Vagina (tissue), 2 donors: ENCODE measurements at places on chromosomes 4 and X. TPM values are rescaled to one million over a fixed set of nuclear protein-coding genes. Genes with fewer than 3 reads are reported as not detected.

SRPX2 gene
- 50.6 TPM for total RNA-seq

CDKL5 gene
- total RNA-seq = 9.1 TPM

USP17L13 gene
- total RNA-seq = not detected

DNA sequence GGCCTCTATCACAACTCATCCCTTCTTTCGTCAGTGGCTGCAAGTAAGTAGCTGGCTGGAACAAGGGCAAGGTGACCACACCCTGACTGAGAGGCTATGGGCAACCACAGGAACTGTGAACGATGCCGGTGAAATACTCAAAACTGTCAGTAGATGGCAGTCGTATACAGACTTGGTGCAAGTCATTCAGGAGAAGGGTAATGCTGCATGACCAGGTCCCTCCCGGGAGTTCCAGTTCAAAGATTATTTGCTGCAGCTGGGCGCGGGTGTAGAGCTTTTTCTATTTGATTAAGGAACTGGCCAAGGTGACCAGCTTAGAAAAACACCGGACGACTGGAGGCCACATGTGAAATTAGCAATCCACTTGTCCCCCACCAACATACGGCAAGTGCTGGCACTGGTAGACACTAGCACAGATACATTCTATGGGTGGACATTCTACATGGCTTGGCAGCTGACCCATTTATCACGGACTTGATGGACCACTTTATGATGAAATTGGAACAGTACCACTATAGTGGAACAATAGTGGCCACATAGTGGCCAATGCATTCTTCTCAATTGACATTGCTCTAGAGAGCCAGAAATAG, 726.6 kb downstream of the TRAM1L1 start:
- no peak for DNase-seq
- H3K27ac ChIP-seq = no peak overlapping the region
- no peaks in the 10 kb centered on the region for H3K4me1 ChIP-seq
- no peaks in the 10 kb centered on the region for H3K27me3 ChIP-seq
- H3K4me3 ChIP-seq = no peak overlapping the region

DNA sequence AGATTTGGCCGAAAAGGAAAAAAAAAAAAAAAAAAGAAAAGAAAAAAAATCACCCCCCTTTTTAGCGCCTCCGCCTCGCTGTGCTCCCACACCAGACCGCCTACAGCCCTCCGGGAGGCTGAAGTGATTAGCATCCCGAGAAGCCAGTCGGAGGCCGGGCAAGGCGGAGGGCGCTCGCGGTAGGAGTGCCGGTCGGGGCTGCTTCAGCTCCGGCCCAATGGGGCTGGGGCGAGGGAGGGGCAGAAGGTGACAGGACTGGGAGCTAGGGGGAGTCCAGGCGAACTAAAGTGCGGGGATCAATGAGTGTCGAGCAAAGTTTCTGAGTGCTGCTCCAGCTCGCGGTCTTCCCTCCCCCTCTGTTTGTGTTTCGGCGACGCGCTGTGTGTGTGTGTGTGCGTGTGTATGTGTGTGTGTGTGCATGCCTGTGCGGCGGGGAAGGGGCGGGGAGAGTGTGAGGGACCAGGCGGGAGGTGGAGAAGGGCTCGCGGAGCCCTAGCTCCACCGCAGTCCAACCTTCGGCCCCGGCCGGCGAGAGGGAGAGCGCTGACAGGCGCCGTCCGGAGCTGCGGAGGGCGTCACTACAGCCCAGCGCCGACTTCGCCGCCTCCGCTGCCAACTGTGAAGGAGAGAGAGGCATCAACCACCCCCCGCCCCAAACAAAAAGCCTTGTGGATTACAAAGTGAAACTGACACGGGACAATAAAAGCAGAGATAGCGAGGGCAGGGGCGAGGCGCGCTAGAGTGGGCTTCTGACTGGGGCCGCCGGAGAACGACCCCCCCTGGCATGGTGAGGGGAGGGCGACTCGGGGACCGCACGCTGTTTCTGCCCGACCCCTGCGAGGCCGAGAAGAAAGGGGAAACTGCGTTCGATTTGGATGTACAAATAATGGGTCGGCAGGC, at the start of gene FAT4:
FAT4 (plus strand) TSS at position 280 of the 900 bp plus-strand sequence. CDS start 1,457 bp downstream, outside the sequence.
- H3K27ac ChIP-seq = peak within 1 kb of the TSS; percentile 89
- no peak for DNase-seq
- no peaks in the 10 kb centered on the region for H3K27me3 ChIP-seq

- H3K27ac ChIP-seq = no peak overlapping the region
- no peaks in the 10 kb centered on the region for H3K4me1 ChIP-seq
These were observed 28.5 kb downstream of the PHEX start for GRCh38 chrX:22060415-22061280.

- H3K27ac ChIP-seq = no peak overlapping the region
- no peaks in the 10 kb centered on the region for H3K27me3 ChIP-seq
- no peaks in the 10 kb centered on the region for H3K36me3 ChIP-seq
- H3K4me1 ChIP-seq = no peaks in the 10 kb centered on the region
These were observed 62.4 kb downstream of the ATXN3L start for GRCh38 chrX:13257223-13258051.

GRCh38 chr4:24278693-24279092, 305.7 kb downstream of the DHX15 start:
- no peaks in the 10 kb centered on the region for H3K36me3 ChIP-seq
- H3K27ac ChIP-seq = no peak overlapping the region
- no peak for DNase-seq
- H3K27me3 ChIP-seq = no peaks in the 10 kb centered on the region
- no peaks in the 10 kb centered on the region for H3K4me1 ChIP-seq

- peak; percentile 3 for DNase-seq
- H3K36me3 ChIP-seq = no peaks in the 10 kb centered on the region
- no peak overlapping the region for H3K27ac ChIP-seq
- no peaks in the 10 kb centered on the region for H3K27me3 ChIP-seq
- H3K4me3 ChIP-seq = no peak overlapping the region
These were observed 63.4 kb upstream of the S100G start for GRCh38 chrX:16586377-16587112.

DNA sequence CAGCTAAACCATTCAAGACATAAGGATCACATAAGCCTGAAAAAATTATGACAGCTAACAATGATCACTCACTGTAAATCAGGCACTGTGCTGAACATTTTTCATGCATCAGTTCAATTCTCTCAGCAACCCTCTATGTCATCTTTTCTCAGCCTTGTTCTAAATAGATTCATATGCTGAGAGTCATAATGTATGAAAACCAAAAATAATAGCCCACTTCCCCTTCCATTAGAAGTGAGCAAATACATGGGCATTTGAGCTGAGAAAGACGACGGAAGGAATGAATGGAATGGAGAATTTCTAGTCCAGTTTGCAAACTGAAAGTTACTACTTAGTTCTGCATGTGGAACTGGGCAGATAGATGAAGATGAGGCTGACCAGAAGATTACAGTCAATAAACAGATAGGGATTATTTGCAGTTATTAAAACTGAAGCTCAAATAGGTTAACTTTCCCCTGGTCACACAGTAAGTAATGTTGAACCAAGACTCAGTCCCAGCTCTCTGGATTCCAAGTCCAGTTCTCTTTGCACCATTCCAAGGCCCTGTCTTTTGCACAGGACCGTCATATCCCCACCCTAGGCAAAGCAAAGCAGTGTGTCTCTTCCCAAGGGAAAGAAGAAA, 1.6 kb upstream of the SH3RF1 start:
- DNase-seq = no peak
- peaks cover 41% of the 10 kb centered on the region for H3K4me1 ChIP-seq
- no peaks in the 10 kb centered on the region for H3K27me3 ChIP-seq
- H3K27ac ChIP-seq = peak overlapping the region; percentile 87
- no peak overlapping the region for H3K4me3 ChIP-seq
- no peaks in the 10 kb centered on the region for H3K36me3 ChIP-seq

- H3K27me3 ChIP-seq = no peaks in the 10 kb centered on the region
- peak overlapping the region; percentile 58 for H3K4me3 ChIP-seq
- H3K36me3 ChIP-seq = no peaks in the 10 kb centered on the region
- H3K4me1 ChIP-seq = peaks cover 29% of the 10 kb centered on the region
- H3K27ac ChIP-seq = peak overlapping the region; percentile 53
These were observed 509 bp downstream of the CXXC4 start for GRCh38 chr4:104494185-104494584.
